ENCODE measurements at places on chromosomes 6 and 20.

- DNase-seq: no peak
These were observed 245.3 kb upstream of the MAN1A1 start for GRCh38 chr6:119594907-119595306.

DNA sequence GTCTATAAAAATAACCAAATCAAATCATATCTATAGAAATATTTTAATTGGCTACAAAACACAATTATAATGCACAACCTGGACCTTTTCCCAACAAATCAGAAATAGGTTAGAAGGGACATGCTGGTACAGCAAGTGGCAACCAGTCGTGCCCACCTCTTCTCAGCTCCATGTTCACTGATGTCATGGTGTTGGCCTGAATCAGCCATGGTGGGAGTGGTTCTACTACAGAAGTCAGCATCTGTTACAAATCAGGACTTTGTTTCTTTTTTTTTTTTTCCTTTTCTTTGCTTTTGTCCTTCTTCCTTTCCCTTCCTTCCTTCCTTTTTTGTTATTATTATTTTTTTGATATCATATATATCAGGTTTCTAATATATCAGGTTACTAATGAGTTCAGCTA is 91.2 kb downstream of the RALGAPA2 start:
- DNase-seq: no peak

- DNase-seq: no peak
These were observed 92.4 kb upstream of the TGM3 start for GRCh38 chr20:2203436-2203835.

DNA sequence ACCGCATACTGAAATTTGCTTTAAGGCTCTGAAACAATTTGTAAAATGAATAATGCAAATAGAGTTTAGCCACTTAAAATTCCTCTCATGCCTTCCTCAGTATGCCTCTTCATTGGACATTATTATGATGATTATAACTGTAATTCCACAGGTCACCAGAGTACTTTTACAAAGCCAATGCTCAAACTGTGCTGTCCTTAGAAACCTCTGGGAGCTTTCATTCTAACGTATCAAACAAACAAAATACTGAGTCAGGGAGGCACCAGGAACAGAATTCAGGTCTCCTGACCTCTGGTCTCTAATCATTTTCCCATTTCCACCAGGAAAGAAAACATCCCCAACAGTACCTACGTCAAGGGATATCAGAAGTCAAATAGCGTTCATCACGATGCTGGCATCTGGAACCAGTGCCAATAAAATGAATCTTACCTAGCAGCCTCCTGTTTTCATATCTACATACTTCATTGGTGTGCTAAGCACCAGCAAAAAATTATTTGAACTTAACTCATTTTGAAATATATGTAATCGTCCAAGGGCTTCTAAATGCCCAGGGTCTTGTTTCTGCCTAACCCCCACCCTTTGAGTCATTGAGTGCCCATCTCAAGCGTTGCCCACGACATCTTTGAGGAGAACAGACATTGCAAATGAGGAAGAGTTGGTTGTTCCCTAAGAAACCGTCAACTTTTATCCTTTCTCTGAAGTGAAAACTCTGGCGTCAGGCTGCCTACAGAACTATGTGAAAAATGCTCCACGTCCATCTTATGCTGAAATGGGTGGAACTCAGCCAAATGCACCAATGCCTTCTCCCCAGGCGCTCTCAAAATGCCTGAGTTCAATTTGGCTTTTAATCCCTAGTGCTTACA is 37.9 kb downstream of the NEDD9 start:
- no peak for DNase-seq

DNA sequence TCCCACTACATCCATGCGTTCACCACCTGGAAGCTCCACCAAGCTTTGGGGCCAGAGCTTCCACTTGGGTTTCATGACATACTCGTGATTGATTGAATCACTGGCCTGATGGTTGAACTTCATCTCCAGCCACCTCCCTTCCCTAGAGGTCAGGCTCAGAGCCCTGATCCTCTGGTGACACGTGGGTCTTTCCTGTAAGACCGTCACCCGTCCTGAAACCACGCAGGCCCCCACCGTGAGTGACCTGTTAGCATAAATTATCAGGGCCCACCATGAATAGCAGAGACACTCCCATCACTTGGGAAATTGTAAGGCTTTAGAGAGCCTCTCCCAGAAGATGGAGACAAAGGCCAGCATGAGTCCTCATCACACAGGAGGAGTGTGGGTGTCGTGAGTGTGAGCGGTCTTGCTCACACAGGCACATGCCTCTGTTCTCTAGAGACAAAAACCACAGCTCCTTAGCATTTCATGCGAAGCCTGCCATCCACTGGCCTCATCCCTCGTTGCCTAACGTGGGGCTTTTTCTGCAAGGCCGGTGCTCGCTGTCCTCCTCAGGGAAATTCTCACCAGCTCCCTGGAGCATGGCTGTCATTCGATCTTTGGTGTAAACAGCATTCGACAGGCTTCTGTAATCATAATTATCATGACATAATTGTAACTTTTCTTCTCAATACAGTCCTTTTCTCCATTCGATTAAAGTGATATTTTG is 65.1 kb upstream of the DUSP22 start:
- peak; percentile 6 for DNase-seq

GRCh38 chr6:15491255-15491985 is 171.4 kb downstream of the DTNBP1 start:
- peak; percentile 92 for DNase-seq

DNA sequence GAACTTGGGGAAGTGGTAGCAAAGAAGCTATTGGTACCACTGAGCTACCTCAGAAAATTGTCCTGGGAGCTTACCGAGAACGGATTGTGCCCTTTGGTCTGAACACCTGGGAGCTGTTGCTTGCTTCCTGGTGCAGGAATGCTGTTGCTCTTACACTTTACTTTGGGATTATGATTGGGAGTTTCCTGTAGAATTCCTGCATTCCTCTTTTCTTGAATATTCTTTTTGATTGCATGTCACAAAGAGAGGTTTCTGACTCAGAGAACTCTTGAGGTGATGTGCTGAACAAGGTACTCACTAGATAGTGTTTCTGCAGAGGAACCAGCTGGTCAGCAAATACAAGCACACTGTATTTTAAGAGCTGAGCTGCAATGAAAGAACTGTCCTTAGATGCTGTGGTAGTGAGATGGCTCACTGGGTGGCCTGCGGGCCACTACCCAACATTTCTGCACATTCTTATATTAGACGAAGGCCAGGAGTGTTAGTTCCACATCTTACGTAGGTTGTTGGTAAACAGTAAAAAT is 35.0 kb downstream of the LRRC1 start:
- DNase-seq: no peak

- DNase-seq: peak; percentile 69
These were observed 19.0 kb downstream of the SMAP1 start for GRCh38 chr6:70686548-70687133.

DNA sequence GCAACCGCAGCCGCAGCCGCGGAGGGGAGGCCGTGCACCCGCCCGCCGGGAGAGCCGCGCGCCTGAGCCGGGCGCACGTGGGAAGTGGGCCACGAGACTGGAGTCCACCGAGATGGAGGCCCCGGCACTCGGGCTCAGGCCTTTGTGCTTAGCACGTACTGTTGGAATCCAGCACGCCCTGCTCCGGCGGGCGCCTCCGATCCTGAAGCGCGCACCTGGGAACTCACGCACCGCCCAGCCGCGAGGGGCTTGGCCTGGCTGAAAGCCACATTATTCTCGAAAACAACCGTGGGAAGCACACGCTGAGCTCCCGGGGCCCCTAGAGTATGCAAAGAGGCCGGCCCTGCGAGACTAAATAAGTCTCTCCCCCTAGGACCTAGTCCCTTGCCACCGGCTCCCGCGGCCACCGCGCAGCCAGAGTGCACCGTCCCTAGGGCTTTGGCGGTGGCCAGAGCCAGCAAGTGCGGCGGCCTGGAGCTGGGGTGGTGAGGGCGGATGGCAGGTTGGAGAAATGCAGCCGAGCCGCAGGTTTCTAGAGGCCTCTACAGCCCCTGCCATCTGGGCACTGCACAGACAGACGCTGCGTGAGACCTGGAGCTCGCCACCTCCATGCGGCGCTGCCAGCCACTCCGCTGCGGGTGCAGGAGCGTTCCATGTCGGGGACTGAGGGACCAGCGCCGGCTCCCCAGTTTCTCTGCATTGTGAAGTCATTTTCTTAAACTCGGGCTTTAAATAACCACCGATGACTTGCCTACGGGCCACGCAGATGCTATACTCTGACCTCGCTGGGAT is 42.0 kb upstream of the LY86 start:
- DNase-seq: no peak

Data from midbrain (tissue), 1 donor.